Stimulated activated CD4-positive, alpha-beta T cell treated with anti-CD3 and anti-CD28 coated beads, TNF-alpha, amount 100 ng/mL, for 24 hours (primary cell): ENCODE measurements at places on chromosomes 6 and 20.

DNA sequence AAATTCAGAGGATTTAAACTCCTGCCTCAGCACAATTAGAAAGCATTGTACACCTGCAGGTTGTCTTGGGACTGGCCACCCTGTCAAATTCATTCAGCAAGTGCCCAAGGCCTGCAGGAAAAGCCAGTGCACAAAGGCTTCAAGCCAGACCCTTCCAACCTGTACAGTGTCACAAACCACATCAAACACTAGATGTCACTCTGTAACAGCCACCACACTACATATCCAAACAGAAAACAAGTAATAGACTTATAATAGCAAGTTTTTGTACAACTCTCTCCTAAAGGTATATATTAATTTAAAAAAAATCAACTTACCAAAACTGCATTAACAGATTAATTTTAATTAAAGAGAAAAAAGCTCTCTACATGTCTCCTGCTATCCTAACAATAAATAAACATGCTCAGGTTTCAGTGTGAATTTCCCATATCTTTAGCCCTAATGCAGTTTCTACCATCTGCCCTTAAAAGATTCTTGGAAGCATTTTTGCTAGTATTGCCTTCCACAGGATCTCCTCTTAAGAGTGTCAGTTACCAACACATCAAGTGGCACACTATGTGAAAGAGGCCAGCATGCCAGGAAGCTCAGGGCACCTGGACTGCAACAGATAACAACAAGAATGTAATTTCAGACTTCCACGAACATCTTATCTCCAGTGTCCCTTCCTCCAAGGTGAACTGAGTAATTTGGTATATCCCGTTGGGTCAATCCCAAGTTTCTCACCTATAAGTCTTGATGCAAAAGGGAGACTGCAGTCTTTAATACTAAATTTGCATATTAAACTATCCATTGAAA is 47.5 kb downstream of the RALGAPA2 start:
- no peak for DNase-seq

DNA sequence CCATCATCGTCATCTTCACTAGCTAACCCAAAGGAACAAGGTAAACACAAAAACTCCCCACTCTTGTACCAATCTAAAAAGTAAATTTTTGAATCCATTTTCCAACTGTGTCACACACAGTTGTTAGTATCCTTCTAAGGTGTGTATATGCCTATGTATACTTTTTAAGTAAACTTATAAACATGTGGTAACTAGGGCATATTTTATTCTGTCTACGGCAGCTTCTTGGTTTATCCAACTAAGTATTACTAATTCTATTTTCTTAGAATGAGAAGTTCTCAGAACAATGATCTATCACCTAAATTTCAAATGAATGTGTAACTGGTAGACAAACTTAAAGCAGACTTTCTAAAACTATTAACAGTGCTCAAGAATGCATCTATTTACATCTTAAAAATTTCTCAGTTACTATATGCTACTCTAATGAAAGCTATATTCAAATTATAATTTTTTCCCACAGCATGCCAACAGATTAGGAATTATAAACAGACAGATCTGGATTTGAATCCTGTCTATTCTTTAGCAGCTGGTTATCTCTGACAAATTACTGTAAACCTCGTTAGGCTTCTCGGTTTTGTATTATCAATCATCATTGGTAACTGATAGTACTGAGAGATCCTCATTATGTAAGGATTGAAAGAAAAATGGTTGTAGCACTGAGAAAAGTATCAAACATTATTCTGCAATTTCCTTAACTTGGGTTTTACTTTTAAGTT is 1.8 kb upstream of the PLN start:
- DNase-seq: no peak

DNA sequence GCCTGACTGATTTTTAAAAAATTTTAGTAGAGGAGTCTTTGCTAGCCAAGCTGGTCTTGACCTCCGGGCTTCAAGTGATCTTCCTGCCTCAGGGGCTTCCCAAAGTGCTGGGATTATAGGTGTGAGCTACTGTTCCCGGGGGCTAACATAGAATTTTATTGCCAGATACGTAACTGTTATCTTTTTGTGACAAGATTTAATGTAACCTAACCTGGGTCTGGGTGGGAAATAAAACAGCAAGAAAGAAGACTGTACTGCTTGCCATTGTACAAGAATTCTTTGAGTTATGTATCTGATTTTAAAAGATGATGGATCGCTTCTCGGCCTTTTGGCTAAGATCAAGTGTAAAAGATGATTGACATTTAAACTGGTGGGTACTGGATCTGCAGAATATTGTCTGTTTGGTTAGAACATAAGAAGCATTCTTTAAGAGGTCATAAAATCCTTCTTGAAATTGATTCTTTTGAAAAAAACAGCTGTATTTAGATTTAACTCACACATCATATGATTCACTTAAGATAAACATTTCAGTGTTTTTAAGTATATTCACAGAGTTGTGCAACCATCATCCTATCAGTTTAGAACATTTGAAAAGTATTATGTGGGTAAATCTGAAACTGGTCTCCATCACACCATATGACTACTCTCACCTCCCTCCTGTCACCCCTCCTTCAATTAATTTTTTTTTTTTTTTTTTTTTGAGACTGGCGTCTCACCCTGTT is 21.6 kb downstream of the TPX2 start:
- no peak for DNase-seq

DNA sequence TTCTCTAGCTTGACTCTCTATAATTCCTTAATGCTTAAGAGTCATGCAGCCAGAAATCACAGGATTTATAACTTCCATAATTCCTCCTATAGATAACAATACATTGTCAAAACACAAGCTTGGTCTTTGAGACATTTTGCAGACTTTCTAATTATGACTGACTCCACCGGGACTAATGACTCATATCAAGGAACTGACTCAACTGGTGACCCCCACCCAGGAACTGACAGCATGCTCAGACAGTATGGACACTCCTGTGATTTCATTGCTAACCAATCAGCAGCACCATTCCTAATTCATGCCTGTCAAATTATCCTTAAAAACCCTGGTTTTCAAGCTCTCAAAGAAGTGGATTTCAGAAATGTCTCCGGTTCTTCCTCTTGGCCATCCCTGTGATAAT is 670.5 kb upstream of the IMPG1 start:
- no peak for DNase-seq

DNA sequence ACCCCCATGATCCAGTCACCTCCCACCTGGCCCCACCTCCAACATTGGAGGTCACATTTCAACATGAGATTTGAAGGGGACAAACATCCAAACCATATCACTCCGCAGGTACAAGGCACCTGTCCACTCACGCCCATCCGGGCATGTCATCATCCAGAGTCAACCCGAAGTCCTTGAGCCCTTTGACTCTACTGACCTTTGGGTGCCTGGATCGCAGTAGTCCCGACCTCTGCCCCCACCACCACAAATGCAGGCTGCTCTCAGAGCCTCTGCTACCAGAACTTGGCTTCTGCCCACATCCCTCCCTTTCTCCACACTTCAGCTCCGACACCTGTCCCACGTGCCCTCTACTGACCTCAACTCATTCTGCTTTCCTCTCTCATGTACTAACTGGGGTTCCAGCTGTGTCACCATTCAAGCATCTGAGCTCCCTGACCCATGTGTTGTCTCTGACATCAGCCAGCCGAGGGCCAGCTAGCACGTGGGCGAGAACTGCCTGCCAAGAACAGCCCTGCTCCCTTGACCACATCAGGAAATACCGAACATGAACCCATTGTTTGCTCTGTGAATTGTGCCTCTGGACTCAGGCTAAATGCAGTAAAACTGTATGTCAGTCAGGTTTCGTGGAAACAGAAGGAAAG is 498.3 kb upstream of the SULF2 start:
- DNase-seq: no peak

DNA sequence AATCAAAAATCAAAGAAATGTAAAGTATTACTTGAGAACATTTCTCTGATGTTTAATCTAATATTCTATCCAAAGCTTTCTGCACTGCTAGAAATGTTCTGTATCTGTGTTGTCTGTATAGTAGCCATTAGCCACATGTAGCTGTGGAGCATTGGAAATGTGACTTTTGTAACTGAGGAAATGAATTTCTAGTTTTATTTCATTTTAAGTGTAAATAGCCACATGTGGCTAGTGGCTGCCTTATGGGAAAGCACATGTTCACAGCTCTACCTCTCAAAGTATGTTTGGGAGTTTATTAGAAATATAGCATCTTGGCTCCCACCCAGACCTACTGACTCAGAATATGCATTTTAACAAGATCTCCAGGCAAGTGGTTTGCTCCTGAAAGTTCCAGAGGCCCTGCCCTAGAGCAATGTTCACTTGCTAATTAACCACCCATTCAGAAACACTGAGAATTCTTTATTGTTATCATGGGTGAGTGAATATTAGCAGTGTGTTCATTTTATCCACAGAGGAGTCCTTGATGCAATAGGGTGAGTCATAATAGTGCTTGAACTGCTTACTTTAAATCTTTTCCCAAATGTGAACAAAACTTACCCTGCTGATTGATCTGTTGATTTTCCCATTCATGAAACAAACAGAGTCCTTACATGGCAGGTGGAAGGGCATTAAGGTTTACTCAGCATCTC is 282.7 kb downstream of the PLCB1 start:
- no peak for DNase-seq

GRCh38 chr6:111418971-111419693 is 63.9 kb downstream of the REV3L start:
- DNase-seq: no peak

DNA sequence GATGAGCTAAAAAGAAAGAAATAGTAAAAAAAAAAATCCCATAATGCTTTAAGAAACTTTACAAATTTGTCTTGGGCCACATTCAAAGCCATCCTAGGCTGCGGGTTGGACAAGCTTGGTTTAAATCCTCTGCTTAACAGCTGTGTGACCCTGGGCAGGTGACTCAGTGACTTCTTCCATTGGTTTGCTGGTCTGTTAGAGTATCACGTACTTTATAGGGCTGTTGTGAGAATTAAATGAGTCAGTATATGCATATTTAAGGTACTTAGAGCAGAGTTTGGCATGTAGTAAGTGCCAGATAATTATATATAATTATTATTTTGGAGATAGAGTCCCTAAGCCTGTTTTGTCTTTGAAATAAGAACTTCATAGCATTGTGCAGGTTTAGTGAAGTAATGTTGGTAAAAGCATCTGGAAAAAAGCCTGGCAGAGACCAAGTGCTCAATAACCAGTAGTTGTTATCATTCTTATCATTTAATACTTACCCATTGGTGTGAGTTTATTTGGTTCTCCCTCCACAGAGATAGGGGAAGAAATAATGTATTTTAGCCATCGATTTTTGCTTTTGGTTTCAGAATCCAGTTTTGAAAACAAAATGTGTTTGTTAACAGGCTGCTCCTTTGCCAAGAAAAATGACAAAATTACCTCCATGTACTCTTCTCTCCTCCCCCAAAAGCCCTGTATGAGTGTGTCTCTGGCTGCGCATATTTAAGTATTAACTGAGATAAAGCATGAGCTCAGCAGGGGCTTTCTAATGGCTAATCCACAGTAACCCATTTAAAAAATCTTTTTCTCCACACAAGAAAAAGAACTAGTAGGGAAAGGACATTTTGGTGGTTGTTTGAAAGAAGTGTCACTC is 67.2 kb downstream of the FOXO3 start:
- DNase-seq: no peak

DNA sequence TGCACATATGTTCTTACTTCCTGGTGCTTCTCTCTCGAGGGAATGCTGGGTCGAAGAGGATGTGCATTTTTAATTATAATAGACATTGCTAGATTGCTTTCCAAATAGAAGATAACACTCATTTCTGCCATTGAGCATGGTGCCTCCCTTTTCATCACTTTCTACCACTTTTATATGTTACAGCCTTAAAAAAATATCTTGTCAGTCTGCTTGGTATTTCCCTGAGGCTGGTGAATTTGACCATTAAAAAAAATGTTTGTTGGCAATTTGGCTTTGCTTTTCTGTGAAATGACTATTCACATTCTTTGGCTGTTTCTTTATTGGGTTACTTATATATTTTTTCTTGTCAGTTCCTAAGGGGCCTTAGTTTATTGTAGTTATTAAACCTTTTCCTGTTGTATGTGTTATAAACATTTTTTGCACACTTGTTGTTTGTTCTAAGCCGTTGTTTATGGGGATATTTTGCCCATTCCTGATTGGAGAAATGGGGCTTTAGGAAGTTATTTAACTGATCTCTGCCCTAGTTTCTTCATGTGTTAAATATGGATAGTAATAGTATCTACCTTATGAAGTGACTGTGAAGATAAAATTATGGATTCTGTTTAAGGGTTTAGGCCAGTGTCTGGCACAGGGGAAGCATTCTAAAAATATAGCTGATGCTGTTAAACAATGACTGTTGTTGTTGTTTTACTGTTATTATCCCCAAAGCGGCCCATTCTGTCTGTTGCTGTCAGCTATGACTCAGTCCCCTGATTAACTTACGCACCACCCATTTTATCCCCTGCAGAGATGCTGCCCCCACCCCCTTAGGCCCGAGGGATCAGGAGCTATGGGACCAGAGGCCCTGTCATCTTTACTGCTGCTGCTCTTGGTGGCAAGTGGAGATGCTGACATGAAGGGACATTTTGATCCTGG is 3.8 kb downstream of the DDR1 start:
- DNase-seq: no peak

DNA sequence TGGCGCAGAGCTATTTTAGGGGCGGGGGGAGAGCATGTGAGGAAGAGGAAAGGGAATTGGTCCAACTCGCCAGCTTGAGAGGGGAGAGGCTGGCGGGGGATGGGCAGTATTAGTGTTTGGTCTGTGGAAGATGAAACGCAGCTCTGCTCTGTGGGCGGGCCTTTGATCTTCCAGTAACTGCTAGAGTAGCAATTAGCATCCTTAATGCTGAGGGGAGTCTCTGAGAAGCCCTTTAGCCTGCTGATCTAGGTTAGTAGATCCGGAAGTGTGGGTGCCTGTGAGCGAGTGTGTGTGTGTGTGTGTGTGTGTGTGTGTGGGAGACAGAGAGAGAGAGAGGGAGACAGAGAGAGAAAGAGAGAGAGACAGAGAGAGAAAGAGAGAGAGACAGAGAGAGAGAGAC is 117.2 kb upstream of the BACH2 start:
- DNase-seq: peak; percentile 58

DNA sequence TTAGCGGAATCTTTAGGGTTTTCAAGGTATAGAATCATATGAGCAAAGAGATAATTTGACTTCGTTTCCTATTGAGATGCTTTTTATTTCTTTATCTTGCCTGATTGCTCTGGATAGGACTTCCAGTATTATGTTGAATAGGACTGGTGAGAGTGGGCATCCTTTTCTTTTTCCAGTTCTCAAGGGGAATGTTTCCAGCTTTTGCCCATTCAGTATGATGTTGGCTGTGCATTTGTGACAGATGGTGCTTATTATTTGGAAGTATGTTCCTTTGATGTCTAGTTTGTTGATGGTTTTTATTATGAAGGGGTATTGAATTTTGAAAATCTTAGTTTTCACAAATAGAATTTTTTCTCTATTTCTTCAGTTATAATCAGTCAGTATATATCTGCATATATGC is 656.6 kb upstream of the MAP3K7 start:
- no peak for DNase-seq

- no peak for DNase-seq
Observed at GRCh38 chr6:5557506-5557905, 296.2 kb downstream of the FARS2 start.

GRCh38 chr6:12245763-12246718 is 44.1 kb upstream of the EDN1 start:
- no peak for DNase-seq

- no peak for DNase-seq
Observed at GRCh38 chr6:130161683-130162404, 60.9 kb downstream of the SAMD3 start.

- no peak for DNase-seq
Observed at GRCh38 chr6:161161889-161162624, 111.8 kb downstream of the AGPAT4 start.
